Amniotic epithelial cell (primary cell): ENCODE measurements at places on chromosomes 16 and 17.

DNA sequence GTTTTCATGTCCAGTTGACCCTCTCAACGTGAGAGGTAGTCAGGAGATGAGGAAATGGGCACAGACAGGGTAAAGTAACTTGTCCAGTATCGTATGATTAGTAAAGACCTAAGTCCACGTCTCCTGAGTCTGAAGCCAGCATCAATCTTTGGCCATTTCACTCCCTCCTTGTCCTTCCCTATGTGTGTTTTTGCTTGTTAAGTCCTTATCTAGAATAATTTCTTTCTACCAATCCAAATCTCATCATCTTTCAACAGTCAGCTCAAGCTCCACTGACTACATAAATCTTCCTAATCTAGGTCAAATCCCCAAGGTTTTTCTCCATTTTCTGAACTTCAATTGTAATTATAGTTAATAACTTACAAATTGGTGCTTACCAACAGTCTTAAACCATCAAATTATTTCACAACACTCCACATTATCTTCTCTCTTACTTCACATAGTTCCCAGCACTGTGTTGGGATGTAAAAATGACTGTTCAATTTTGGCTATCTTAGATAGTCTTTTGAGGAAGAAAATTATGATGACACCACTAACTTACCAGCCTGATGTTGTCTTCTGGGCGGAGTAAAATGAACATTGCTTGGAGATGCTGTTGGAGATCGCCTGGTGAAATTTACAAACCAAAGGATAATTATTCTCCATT, 72.3 kb upstream of the CORO6 start:
- DNase-seq, result no peak

DNA sequence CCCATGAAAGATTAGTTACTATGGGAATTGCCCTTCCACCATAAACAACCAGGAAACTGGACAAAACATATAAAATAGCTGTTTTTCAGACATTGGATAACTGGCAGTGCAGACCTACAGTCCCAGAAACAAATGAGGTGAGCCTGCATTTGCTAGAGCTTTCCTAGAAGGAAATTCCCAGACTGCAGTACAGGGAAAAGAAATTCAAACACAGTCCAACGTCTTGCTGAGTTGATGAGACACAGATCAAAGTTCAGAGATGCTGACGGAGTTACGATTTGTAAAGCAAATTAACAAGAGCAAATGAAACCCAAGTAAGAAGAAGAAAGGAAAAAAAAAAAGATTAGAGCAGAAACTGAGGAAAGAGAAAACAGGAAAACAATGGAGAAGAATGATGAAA, 41.3 kb upstream of the MNT start:
- peak; percentile 27 for DNase-seq

DNA sequence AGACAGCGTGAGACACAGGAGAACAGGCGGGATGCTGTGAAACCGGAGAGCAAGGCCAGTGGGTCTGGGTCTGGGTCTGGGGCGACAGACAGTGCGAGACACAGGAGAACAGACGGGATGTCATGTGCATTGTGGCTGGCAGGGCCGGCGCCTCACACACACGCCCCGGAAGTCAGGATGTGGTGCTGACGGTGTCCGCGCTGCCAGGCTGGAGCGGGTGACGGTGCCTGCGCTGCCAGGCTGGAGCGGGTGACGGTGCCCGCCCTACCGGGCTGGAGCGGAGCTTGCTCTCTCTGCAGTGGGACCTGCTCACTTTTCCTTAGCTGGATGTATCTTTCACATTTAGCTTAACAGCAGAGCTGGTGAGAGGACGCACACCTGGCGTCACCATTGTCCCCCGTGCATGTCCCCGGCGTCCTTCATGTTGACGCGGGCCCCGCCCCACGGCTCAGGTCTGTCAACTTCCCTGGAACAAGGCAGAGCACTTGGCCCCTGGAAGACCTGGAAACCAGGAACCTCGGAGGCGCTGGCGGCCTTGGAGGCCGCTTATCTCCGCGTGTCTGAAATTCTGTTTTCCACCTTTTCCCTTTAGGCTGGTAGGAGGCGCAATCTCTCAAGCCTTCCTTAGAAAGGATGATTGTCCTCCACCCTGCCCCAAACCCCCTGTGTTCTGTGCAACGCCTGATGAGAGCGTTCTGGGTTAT, 43.0 kb upstream of the ZNF750 start:
- no peak for DNase-seq

- no peak for DNase-seq
Observed at GRCh38 chr16:83619381-83620150, 188.2 kb upstream of the HSBP1 start.

GRCh38 chr16:74617206-74617788, 10.4 kb upstream of the GLG1 start:
- no peak for DNase-seq

- DNase-seq, result no peak
Observed at GRCh38 chr17:54754560-54754959, 146.1 kb upstream of the TOM1L1 start.

GRCh38 chr17:63358111-63358839, 87.8 kb downstream of the CYB561 start:
- peak; percentile 50 for DNase-seq

- no peak for DNase-seq
Observed at GRCh38 chr17:80065478-80066170, 29.2 kb downstream of the CCDC40 start.

GRCh38 chr17:72077326-72077960, 43.4 kb upstream of the SOX9 start:
- DNase-seq, result no peak

DNA sequence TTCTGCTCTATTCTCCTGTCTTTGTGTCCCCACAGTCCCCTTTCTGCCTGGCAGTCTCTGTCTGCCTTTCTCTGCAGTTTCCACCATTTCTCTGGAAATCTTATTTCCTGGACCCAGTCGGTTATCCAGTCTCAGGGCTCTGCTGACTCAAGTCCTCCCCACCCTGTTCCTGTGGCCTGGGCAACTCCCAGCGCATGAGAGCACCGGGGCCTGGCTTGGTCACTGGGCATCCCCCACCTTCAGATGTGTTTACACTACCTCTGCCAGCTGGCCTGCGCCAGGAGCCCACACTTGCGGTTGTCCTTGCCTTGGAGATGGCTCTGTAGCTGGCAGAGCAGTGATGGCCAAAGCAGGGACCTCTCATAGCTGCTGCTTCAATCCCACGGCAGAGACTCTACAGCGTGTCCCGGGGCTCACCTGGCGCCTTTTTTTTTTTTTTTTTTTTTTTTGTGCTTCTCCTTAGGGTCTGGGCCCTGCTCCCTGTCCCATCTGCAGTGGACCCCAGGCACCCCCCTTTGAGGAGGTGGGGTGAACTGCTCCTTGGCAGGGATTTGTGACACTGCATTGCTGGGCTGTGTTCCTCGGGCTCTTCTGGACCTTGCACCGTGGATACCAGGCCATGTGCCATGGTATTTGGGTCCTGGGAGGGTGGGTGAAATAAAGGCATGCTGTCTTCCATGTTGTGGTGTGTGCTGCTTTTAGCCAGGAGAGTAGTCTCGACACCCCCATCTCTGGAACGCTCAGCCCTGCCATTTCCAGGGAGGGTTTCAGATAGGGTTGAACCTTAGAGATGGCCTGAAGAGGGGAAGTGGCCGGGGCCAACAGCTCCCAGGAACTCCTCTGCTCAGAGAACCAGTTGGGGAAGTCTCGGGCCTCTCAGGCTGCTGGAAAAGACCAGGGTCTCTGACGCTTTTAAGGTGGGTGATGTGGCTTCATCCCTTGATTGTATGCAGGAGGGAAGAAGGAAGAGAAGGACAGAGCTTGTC, 17.5 kb downstream of the GUCY2D start:
- peak; percentile 69 for DNase-seq

- peak; percentile 67 for DNase-seq
Observed at GRCh38 chr16:70476272-70477020, 22.1 kb downstream of the FCSK start.

GRCh38 chr16:57043248-57043647, 49.1 kb upstream of the CPNE2 start:
- no peak for DNase-seq
